ENCODE measurements at places on chromosomes 16 and 17.

DNA sequence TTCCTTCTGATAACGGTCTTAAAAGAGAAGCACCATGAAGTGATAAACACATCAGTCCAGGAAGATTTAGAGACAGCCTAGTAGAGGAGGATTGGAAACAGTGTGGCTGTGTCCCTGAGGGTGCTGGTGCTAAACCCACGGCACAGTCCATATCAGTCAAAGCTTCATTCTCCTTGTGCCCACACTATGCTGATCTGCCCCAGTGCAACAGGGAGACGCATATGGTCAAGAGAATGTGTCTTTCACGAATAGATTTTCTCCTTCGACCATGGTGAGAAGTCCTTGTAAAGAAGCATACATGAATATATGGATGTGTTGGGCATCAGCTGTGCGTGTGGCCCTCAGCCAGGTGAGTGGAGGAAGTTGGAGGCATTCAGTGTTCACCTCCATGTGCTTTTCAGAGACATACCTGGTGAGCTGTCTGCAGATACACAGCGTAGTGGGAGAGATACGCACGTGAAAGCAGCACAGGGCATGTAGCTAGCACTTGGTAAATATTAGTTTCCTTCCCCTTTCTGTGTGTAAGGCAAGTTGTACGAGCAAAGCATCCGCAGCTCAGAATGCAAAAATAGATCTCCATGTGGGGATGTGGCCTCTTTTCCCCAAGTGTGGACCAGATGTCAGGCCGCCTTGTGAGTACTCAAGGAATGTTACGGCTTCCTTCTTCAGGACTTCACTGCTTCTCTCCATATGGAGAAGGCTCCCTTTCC is 29.4 kb downstream of the HLF start:
- peak; percentile 86 for DNase-seq

- DNase-seq = no peak
Observed at GRCh38 chr16:69351309-69352027, at the start of gene TMED6. TSS of gene TMED6 (minus strand) at chr16:69351786. CDS start at chr16:69351753, 33 bp downstream.

- DNase-seq = no peak
Observed at GRCh38 chr17:80633994-80634566, 89.4 kb downstream of the RPTOR start.

GRCh38 chr17:1360975-1361374 is 39.0 kb downstream of the YWHAE start:
- DNase-seq = no peak

- DNase-seq = peak; percentile 99
Observed at GRCh38 chr17:78915872-78916632, 9.1 kb downstream of the TIMP2 start.

- DNase-seq = no peak
Observed at GRCh38 chr17:78330570-78331224, 29.2 kb downstream of the SOCS3 start.

GRCh38 chr17:38697061-38697820 is 7.8 kb upstream of the MLLT6 start:
- no peak for DNase-seq

DNA sequence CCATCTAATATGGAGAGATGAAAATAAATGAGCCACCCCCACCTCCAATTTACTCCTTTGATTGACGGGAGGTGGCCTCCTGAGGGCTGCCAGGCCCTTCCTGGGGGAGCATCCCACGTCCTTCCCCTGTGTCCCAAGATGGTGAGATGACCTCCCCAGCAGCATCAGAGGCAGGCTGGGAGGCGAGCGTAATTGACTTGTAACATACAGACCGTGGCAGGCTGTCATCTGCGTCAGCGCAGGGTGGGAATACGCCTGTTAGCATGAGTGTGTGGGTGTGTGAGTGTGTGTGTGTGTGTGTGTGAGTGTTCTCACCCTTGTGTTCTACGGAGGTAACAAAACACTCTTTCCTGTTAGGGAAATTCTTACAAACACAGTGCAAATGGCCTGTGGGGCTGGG is 156.9 kb upstream of the CIBAR2 start:
- DNase-seq = no peak

DNA sequence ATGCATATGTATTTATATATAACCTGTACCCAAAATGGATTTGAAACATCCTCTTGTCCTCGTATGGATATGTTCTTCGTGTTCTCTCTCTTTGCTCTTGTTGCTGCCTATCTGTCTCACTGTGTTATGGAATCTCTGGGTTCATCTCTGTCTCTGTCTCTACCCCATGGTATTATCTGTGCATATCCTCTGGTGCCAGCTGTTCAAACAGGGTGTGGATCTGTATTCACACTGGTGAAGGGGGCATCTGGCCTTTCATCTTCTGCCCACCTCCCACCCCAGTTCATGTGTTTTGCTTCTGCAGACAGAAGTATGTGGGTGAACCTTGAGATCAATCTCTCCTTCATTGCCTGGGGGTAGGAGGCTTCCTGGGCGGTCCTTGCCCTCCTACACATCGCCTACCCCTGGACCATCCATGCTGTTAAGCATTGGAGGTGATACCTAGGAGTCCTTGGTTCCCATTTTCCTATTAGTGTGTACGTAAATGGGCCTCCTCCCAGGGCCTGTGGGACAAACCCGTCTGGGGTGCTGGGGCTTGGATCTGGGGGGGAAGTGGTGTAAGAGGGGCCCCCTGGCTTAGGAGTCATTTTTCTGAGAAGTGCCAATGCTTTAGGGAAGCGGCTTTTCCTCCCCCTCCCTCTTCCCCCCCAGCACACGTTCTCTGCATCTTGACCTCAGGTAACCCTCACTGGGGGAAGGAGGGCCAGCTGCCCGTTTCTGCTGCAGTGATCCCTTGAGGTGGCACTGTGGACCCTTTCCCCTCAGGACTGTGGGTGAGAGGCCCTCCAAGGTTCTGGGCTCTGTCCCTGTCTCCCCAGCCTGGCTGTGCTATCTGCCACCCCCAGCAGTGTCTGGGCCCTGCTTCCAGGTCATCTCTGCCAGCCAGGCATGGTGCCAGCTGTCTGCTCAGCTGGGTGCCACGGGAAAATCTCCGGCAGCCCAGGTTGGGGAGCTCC is 21.1 kb downstream of the RARA start:
- peak; percentile 75 for DNase-seq

GRCh38 chr16:85027958-85028684 is 526 bp downstream of the KIAA0513 start:
- no peak for DNase-seq

- no peak for DNase-seq
Observed at GRCh38 chr16:1398826-1399581, 15.5 kb downstream of the UNKL start.

DNA sequence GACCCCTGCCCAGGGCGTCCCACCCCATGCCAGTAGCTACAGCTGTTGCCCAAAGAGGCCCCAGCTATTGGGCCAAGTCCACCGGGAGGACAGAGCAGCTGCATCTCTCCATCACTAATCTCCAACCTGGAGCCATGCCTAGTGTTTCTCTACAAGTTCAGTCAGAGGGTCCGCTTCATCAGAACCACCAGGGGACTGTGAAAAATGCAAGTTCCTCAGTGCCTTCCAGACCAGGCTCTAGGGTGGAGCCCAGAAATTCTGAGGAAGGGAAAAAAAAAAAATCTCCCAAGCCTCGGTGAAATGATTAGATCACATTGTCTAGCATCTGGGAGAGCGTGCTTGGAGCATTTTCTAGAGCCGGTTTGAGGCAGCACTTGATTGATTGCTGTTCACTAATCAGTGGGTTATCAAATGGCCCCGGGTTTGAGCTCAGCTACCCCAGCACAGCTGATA is 22.4 kb upstream of the HERPUD1 start:
- no peak for DNase-seq

DNA sequence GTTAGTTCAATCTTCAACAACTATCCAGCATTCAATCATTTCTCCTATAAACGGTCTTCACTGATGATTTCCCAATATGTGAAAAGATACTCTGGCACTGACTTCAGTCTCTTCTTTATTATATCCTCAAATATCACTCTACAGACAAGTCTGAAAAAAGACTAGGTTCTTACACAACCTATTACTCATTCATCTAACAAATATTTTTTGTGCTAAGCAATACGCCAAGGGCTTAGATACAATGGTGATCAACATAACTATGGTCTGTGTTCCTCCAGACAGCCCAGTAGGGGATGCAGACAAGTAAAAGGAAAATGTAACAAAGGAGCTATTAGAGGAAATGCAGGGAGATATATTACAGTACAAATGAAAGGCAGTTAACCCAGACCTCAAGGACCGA is 63.9 kb downstream of the MYO1D start:
- DNase-seq = no peak

GRCh38 chr16:73172973-73173709 is 125.2 kb upstream of the ZFHX3 start:
- DNase-seq = no peak

GRCh38 chr17:59331929-59332748 is 684 bp downstream of the YPEL2 start:
- no peak for DNase-seq

DNA sequence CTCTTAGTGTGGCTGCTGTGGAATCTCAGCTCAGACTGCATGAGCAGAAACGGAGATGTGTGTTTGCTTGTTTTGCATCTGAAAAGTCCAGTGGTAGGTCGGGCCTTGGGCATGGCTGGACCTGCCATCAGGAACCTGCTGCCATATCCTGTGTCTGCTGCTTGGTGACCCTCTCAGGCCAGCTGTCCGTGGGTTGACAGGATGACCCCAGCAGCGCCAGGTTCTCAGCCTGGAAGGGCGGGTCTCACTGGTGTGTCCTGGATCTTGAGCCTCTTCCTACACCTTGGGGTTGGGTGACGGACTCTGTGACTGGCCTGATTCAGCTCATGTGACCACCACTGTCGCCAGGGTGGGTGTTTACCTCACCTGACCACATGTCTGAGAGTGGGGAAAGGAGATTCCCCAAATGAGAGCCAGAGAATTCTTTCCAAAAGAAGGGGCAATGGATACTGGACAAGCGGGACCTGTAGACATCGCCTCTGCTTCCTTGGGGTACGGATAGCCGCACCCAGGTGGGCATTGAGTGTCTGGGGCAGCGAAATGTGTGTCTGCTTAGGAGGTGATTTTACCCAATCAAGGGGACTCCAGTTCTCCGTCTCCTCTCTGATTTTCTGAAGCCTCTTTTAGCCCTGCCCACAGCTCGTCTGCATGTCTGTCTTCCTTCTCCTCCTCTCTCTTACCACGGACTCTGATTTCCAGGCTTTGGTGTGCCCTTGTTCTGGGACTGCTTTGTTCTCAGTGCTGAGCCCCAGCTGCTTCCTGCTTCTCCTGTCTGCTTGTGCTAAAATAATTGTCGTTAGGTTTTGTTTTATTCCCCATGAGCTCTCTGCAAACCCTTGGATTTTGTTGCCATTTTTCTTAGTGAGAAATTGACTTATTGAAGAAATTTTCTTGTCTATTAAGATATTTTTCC is 399.7 kb downstream of the CPPED1 start:
- DNase-seq = no peak

DNA sequence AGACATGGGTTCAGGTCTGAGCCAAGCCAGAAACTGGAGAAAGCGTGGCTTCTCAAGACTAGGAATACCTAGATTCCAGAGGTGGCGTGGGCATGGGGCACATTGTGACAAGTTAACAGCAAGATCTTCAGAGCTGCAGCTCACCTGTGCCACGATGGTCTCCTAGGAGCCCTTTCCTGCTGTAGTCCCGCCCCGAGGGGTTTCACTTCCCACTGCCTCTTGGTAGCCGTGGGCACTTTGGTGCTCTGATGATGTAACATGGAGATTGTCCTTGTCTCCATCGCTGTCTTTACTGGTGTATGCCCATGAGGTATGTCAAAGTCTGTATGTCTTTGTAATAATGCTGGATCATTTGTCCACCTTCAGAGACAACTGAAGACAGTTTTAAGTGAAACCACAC is 89.7 kb downstream of the WWOX start:
- DNase-seq = no peak

DNA sequence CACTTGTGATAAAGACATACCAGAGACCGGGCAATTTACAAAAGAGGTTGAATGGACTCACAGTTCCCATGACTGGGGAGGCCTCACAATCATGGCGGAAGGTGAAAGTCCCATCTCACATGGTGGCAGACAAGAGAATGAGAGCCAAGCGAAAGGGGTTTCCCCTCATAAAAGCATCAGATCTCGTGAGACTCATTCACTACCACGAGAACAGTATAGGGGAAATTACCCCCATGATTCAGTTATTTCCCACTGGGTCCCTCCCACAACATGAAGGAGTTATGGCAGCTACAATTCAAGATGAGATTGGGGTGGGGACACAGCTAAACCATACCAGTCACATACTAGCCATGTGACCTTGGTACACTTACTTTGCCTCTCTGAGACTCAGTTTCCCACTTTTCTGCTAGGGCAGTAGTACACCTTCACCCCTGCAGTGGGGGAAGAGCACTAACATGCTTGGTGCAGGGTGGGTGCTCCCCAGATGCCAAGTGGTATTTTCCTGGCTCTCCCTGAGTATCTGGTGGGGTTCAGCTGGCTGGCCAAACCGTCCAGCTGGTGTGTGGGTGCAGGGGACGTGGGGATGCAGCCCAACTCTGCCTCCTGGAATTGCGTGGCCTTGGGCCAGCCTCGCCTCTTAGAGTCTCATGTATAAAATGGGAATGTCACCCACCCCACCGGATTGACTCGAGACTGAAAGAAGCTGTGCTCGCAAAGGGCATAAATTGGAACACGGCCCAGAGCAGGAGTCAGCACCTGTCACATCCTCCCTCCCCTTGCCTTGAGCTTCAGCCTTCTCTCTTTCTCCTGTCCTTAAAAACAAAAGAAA is 364.1 kb downstream of the CPPED1 start:
- DNase-seq = no peak

DNA sequence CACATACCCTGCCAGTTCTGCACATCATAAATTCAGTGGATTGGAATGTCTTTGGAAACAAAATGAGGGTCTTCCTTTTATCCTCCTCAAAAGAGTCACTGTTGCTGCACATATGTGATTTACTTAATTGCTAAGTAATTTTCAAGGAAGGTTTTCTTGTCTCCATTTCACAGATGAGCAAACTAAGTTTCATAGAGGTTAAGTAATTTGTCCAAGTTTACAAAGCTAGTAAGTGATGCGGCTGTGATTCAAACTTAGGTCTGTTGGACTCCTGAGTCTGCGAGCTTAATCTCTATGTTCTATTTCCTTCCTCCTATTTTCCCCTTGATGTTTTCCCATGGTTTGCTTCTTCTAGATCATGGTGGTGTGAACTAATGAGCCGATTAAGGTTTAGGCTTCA is 13.7 kb upstream of the ERN2 start:
- no peak for DNase-seq

DNA sequence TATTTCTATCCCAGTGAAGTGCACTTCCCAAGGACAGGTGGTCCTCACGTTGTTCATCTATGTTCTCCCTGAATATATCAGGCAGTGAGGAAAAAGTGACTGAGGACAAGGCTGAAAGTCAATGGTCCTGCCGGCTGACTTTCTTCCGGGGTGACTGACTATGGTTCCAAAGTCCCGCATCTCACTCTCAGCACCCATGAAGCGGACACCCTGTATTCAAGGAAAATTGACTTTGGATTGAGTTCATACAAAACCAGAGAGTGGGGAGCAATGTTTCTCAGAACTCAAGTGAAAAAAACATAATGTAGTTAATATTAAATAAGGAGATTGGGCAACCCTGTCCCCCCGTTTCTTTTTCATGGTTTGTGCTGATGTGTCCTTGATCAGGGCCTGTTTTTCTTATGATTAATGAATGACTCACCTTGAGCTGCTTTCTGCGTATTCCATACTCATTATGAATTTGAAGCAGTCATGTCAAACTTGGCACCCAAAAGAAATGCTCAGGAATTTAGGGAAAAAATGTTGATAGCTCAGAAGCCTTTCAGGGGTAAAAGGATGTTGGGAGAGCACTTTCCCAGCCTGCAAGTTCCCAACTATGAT is 184.0 kb downstream of the CYLD start:
- no peak for DNase-seq

- no peak for DNase-seq
Observed at GRCh38 chr17:55456307-55457240, 34.9 kb upstream of the MMD start.

GRCh38 chr17:39212195-39212810 is 12.2 kb downstream of the RPL19 start:
- no peak for DNase-seq

All from Kasumi-1 (cell line).